ENCODE measurements at places on chromosomes 2 and 18.
A peak's percentile ranks its signal among the peaks of the same experiment; 100 is the strongest.

DNA sequence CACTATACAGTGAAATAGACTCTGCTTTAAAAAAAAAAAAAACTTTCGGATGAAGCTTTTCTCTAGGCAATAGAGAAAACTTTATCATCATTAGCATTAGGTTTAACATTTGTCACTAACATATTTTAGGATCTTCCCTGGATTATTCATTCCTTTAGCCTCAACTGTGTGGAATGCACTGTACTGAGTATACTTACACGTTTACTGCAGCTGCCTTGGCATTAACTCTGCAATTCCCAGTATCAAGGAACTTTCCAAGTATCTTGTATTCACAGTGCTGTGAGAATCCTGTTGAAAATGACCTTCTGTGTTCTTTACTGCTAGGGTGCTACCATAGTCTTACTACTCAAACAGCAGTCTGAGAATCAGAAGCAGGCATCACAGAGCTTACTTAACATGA lies 328.2 kb upstream of the COL3A1 start:
- no peak for DNase-seq

DNA sequence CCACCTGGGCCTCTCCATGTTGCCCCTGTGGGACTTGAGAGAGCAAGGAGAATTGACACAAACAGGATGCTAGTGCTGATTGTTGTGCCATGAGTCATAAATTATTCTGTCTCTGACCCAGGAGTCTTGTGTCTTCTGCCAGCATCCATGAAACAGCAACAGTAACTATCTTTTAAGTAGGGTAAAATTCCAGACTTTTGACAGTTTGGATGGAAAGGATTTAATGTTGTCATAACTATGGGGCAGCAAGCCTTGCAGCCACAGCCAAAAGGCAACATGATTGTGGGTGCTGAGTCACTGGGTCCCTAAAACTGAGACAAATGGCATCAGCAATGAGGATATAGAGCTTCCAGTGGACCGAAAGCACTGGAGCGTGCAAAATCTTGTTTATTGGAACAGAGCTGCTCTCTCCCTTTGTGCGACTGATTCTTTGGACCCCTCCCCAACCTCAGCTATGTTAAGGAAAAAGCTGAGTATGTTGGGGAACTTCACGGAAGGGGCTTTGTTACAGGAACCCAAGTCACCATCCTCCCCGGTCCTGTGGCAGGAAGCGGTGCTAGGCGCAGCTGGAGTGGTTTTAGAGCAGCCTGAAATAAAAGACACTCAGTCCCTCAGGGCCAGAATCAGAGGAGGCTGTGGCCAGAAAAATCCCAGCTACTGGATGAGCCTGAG lies 9.6 kb upstream of the ITPRIPL1 start:
- DNase-seq, result no peak

- no peak for DNase-seq
These were observed 149.2 kb upstream of the NCK2 start for GRCh38 chr2:105595536-105595935.

DNA sequence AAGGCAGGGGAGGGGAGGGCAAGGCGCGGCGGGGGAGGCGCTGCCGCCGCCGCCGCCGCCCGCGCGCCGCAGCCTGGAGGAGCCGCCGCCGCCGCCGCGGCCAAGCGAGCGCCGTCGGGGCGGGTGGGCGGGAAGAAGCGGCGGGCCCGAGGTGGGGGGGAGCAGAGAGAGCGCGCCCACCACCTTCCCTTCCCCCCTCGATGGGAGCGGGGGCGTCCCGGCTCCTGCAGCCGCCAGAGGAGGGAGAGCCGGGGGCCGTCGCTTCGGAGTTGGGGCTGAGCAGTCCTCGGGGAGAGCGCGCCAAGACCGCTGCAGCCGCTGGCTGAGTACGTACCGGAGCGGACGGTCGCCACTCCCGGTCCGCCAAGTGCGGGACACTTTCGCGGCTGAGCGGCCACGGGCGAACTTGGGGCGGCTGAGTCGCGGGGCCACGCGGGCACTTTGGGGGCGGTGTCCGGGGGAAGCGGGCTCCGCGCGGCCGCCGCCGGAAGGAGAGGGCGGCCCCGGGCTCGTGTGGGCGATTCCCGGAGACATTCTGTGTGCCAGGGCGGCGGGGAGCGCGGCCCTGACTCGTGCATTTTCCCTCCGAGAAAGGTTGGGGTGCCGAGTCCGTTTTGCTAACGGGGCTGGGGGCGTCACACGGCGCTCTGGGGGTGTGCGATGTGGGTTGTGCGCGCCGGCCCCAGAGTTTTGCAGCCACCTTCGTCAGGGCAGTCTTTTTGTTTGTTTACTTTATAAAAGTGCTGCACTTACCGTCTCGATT lies at the start of gene NAB1:
Gene NAB1 (plus strand): TSS at position 49 of the 763 bp plus-strand sequence. CDS start 10,094 bp downstream, outside the sequence.
- DNase-seq, result peak; percentile 62

DNA sequence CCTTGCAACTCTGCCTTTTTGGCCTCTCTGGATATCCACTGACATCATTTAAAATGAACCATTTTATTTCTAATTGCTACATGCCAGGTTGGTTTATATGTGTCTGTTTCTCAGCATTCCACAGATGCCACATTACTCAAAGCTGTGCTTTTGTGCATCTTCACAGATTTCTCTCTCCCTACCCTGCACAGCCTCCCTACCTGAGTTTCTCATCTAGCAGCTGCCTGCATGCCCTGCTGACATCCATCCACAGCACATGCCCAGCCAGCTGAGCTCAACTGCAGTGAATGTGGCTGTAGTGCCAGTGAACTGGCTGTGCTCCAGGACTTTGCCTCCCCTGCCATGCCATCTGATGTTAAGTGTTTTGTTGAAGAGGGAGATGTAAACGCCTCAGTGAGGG lies 44.5 kb downstream of the PKP4 start:
- DNase-seq, result no peak

DNA sequence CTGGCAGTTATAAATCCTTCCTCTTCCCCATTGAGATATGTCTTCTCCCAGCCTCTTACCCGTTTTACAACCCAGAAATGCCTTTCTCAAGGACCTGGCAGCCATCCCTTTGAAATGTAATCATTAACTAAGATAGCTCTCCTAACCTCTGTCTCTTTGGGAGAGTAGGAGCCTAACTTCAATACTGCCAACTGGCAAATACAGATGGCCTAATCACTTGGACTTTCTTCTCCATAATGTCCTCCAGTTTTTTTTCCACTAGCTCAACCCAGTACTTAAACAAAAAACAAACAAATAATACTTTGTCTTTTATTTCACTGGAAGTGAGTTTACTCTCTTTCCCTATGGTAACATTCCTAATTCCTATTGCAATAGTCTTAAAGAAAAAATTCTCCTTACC lies 1391.1 kb downstream of the SUCLG1 start:
- DNase-seq, result no peak

DNA sequence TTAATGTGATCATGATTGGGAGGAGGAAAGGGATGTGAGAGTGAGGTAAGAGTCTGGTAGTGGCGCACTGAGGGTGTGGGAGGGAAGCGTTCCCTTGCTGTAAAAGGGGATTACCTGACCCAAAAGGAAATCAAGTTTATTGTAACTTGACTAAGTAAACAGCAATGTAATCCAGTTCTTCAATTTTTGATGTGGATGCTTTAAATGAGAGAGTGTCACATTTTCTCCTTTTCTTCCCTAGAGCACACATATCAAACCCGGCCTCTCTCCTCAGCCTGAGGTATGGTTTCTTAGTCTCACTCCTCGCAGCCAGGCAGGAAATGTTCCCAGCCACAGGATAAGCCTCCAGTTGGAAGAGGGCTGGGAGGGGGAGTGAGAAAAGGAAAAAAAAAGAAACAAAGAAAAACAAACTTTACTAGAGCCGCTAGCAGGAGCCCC lies 688 bp upstream of the ARHGAP28 start:
- DNase-seq, result no peak

DNA sequence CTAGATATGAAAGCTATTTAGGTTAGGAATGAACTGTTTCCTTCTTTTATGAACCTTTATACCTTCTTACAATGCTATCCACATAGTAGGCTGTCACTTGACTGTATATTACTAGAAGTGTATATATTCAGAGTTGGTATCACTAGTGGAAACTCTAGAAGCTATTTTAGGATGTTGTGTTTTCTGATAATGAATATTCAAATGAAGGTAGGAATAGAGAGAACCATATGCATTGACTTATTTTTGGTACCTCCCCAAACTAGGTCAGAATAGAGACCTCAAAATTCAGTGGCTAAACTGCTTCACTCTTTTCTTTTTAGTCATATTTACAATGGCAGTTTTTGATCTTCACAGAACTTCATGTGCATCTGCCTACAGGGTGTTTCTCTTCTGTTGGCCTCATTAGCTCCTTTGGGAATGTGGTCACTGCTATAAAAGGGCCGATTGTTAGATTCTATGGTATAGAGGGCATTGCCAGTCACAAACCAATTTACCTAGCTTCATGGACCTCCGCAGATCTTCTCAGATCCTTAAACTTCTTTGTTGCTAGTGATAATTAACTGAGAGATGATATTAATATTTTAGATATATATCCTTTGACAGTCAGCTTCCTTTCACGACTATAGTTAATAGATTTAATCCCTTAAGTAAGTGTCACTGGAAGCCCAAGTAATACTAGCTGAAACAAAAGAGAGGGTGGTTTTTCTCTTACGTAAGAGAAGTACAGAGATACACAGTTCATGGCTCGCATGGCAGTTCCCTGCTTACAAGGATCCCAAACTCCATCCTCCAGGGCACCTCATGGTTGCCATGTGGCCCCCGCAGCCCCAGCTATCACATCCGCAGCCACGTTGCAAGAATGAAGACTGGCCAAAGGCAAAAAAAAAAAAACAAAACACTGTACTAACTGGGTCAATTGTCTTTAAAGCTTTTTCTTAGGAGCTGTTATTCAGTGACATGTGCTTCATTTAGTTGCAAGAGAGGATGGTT lies 61.0 kb downstream of the TSPYL6 start:
- DNase-seq, result no peak

- DNase-seq, result no peak
These were observed 76.0 kb downstream of the EMX1 start for GRCh38 chr2:72993147-72993932.

DNA sequence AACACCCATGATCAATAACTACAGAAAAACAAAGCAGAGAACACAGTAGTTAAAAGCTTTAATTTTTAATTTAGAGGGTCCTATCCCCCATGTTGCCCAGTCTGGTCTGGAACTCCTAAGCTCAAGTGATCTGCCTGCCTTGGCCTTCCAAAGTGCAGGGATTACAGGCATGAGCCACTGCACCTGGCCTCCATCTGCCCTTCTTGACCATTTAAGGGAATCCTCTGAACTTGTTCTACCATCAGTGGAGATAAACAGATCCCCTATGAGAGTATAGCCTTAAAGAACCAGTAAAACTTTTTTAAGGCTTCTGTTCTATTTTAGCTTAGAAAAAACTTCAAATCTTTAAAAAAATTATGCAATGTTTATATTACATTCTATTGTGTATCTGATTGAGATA lies 13.5 kb upstream of the ATP5MC3 start:
- DNase-seq, result no peak

GRCh38 chr2:207165121-207166038 lies at the start of gene KLF7:
Gene KLF7 (minus strand): TSS chr2:207165948. CDS start chr2:207165568, 380 bp downstream.
- peak; percentile 43 for DNase-seq

- DNase-seq, result no peak
These were observed 2.7 kb downstream of the SCTR start for GRCh38 chr2:119521433-119522050.

- no peak for DNase-seq
These were observed 62.1 kb downstream of the SETBP1 start for GRCh38 chr18:44742718-44743311.

DNA sequence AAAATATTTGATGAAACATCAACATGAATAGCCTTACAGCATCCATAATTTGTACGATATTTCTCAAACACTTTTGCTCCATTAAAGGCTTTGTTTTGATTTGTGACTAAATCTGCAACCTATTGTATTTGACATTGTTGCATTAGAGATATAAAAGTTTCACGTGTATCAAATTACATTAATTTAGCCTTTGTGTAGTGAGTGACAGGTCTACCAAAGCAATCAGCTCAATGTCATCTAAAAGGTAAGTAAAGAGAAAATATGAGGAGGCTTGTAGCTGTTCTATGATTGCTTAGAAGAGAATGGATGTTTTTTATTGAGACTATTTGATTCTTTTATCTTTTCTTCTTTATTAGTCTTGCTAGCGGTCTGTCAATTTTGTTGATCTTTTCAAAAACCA lies 430.2 kb downstream of the GALR1 start:
- no peak for DNase-seq

DNA sequence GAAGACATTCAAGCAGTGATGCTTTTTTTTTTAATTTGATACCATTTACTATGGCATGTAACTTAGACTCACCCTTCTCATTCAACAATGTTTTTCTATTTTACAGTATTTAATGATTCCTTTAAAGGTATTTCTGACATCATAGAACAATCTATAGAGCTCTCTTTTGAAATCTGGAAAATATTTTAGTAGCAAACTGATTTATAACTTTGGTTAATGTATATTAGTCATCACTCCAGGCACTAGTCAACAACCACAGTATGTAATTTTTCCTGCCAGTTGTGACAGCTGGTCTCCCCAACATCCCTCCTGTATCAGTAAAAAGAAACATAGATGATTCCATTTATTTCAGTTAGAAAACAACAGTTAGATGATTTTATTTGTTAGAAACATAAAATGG lies 122.9 kb downstream of the LCLAT1 start:
- DNase-seq, result no peak

DNA sequence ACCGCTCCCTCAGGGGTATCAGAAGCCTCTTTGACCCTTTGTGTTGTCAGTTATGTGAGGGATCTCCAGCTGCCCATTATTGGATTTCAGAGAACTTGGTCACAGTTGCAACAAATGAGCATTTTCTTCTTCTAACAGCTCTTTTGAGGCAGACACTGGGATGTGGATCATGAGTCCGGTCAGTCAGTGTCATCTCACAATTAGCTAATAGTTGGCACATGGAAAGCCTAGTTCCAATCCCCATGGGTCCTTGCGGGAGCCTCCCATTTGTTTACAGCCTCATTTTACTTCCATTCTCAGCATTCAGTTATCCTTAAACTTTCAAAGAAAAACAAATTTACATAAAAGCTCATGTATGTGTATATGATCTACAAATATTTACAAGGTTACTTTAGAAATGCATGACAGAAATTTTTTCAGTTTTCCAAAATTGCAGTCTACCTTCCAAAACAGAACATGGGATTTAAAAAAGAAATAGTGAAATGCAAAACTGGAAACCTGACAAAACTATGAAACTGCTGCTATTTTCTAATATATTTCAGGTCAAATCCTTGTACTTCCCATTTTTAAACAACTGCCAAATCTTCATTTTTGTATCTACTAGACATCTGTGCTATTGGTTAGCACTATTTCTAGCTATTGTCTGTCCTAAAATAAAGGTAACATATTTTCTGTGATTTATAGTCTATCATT lies 547.1 kb upstream of the ZEB2 start:
- DNase-seq, result no peak

GRCh38 chr18:36331521-36331971 lies 34.0 kb downstream of the FHOD3 start:
- DNase-seq, result no peak
